ENCODE measurements at places on chromosomes 6 and 20.

DNA sequence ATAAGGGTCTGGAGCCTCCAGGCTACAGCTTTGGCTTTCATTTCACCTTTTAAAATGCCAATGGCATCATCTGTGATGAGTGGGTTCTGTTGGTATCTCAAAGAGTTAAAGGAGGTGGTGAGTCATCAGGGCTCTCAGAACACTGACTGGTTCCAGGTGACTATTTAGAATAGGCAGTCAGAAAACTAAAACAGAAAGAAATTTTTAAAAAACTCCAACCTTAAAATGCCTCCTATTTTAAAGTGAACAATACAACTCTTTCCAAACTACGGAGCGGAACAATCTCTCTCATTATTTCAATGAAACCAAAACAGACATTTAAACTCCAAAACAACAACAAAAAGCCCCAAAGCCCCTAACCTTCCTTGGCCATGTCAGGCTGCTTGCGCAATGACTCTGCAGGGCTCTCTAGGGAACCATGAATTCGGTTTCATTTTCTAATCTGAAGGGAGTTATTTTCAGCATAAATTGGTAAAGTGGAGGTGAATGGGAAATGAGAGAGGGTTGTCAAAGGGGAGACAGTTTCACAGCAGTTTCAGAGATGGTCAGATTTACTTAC is 194.9 kb downstream of the KIF6 start:
- DNase-seq: no peak

GRCh38 chr6:169564453-169565240 is 137.2 kb downstream of the WDR27 start:
- DNase-seq: no peak

- peak; percentile 89 for DNase-seq
Measured at GRCh38 chr20:33232486-33233072, 3.2 kb upstream of the BPIFA1 start.

DNA sequence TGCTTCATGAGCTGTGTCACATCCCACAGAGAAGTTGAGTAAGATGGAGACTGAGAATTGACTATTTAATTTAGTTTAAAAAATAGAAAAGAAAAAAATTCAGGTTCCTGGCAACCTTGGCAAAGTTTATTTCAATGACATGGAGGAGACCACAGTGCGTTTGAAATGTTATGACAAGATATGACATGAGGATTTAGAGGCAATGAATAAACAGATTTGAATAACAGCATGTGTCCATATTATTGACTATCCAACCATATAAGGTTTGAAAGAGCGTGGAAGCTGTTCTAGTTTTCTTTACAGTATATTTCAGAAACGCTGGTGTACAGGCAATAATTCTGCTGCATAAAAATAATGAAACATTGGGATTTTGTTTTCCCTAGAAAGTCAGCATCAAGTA is 303.9 kb downstream of the SMOC2 start:
- no peak for DNase-seq

DNA sequence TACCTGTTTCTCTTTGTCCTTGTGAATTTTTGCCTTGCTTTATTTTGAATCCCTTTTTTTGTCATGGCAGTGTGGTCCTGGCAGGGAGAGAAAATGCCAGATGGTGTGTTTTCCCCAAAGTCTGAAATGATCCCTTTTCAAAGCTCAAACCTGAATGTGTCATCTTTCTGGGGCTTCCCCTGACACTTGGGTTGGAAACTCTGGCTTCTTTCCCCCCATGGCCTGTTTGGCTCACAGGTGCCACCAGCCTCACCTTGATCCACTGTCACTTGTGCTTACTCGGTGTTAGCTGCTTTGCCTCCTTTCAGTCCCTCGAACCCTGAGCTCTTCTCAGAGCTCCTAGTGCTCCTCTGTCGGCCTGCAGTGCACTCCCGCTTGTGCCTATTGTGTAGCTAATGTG is 22.3 kb downstream of the MYBL2 start:
- no peak for DNase-seq

- no peak for DNase-seq
Measured at GRCh38 chr6:39843305-39844020, 51.3 kb downstream of the DAAM2 start.

- DNase-seq: no peak
Measured at GRCh38 chr6:15294504-15294903, 48.6 kb downstream of the JARID2 start.

DNA sequence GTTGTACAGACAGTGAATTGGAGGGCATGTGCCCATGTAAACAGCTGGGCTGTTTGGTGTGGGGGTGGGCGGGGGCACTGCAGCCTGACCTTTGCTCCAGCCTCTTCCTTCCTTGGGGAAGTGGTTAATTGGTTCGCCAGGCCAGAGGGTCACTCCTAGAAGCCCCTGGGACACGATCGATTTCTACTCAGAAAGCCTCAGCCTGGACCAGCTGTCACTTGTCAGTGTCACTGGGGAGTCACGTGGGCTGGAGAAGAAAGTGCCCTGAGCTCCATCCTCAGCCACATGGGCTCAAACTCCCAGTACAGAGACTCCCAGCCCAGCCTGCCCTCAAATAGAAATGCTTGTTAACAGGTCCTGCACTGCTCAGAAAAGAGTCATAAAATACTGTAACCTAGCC is 423.8 kb upstream of the SULF2 start:
- no peak for DNase-seq

DNA sequence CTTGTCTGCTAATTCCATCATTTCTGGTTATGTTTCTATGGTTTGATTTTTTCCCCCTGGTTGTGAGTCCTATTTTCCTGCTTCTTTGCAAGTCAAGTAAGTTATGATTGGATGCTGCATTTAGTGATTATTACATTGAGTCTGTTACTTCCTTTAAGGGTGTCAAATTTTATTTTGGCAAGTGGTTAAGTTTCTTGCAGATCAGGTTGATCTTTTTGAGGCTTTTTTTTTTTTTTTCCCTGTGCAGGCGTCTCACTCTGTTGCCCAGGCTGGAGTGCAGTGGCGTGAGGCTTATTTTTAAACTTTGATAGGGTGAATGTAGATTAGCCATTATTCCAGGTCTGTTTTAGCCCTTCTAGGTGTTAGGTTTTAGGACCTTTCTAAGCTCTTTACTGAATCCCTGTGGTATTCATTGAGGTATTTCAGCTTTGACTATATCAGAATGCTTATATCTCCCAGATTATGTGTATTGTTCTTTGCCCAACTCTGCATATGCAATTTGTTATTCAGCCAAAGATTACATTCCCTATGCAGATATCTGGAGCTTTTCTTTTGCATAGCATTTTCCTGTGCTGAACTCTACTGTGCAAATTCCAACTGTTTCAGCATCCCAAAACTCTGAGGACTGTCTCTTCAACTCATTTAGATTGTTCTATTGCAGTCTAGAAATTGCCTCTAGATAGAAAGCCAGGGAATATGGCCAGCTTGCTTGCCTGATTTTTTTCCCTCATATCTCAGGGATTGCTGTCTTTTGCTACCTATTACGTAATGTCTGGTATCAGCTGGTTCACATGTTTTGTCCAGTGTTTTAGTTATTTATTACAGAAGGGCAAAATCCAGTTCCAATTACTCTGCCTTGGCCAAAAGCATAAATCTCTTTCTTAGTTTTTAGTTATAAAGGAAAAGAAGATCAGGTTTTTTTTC is 113.3 kb downstream of the AFG1L start:
- DNase-seq: no peak
